Uterus (tissue), 4 donors: ENCODE measurements at places on chromosomes 5 and 9. TPM values are rescaled to one million over a fixed set of nuclear protein-coding genes. Genes with fewer than 3 reads are reported as not detected.

IL3 gene
- total RNA-seq = not detected

FAM200C gene
- 10.3 TPM for total RNA-seq

ACTBL2 gene
- not detected for total RNA-seq

RMRP gene
- 14,265 TPM for total RNA-seq

ECSCR gene
- total RNA-seq = 24.6 TPM

NUTM2G gene
- not detected for total RNA-seq

SPATA31C1 gene
- not detected for total RNA-seq

PCDHA10 gene
- total RNA-seq = 2.8 TPM

TMEM252 gene
- total RNA-seq = not detected

ABL1 gene
- total RNA-seq = 22.5 TPM

GRCh38 chr5:178895615-178896571 lies at the start of gene ZFP2:
ZFP2 (plus strand) TSS chr5:178895913; CDS start chr5:178931314, 35,401 bp downstream.
- peak; percentile 40 for DNase-seq

- DNase-seq = no peak
These were observed 60.4 kb upstream of the CKMT2 start for GRCh38 chr5:81172710-81173109.

DNA sequence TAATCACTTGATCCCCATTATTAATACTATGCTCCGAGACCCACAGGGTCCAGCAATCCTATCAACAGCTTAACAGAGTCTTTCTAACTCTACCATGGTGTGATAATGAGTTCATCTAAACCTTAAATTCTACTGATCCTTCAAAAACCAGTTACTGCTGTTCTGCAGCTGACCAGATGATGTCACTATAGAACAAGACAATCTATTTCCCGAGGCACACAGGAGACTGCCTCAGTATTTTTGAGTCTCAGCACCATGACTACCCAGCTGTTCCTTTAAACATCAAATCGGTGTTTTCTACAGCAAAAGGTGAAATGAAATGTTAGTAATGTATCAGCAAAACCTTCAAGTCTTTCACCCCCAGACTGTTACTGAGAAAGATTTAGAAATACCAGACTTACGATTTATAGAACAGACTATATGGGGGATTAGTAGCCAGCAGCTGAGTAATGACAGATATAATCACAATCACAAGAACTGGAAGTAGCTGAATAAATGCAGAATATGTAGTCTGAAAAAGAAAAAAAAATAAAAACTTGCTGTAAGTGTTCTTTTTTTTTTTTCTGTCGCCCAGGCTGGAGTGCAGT lies 16.9 kb downstream of the DNAJC18 start:
- no peak for DNase-seq

- no peak for DNase-seq
These were observed 337.7 kb downstream of the PLK2 start for GRCh38 chr5:58122157-58122556.

DNA sequence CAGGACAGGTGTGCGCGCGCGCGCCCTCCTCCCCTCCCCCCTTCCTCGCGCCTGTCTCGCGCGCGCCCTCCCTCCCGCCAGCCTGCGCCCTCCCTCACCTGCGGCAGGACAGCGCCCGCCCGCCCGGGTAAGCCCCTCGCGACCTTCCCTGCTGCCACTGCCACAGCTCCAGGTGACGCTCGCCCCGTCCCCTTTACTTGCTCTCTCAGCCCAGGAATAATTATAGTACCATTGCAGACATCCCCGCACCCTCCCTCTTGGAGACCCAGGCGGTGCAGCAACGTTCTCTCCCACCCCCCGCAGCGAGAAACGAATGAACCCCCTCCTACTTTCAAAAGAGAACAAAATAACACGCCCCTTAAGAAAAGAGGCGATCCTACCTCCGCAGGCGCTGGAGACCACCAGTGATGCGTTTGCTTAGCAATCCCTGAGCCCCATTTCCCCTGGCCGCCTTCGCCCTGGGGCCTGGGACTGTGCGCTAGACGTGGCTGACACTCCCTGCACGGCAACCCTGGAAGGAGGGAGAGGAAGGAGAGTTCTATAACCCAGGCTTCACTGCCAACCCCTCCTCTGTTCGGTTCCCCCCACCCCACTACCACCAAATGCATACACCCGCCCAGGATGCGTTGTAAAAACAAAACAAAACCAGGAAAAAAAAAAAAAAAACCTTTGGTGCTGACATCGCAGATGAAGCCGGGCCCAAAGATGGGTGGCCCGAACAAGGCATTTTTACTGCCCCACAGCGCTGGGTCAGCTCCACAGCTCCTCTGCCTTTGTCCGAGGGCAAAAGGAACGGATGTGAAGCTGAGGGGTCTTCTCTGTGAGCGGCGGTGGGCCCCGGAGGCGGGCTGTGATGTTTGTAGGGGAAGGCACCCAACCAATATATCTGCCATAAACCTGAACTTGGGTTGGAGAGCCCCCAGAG lies 5.6 kb upstream of the PURA start:
- DNase-seq = peak; percentile 33

GRCh38 chr5:172535108-172535445 lies 80.8 kb upstream of the SH3PXD2B start:
- DNase-seq = no peak

DNA sequence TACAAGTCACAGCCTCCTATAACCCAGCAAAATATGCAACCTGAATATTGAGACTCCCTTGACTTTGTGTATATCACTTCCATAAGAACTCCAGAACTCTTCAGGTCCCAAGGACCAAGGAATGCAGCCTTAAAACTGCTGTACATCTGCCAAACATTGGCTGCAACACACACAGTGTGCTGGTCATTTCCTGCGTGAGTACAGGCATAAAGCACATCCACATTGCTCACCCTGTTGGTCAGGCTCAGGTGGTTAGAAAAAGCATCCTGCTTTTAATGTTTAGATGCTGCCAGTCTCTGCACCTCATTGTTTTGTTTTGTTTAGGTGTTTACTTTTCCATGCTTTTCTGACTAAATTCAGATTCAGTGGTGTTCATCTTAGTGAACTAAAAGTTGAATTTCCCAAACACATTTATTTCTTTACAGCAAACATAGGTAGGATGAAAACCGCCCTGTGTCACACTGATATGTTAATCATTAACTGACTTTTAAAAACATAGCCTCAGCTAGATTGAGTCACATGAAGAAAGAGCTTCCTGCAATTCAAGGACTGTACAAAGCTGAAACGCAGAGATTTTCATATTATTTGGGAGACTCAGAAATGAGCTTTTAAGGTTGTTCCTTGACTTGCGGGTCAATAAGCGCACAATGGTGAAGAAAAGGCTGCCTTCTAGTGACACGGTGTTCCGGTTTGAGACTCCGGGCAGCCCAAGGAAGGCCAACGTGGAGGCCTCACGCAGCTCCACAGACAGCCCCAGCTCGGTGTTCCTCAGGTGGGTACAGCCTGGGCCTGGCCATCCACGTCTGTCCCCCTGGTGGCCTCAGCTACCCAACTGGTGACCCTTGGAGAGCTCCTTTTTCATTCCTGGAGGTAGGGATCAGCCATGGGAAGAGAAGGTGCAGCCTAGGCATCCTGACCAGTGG lies 52.2 kb upstream of the GRAMD2B start:
- DNase-seq = no peak

- DNase-seq = no peak
These were observed 94.2 kb downstream of the FOXD1 start for GRCh38 chr5:73354406-73354805.

GRCh38 chr9:87950296-87950695 lies 24.0 kb downstream of the CDK20 start:
- DNase-seq = no peak

GRCh38 chr9:13993632-13994185 lies 320.2 kb downstream of the NFIB start:
- no peak for DNase-seq

DNA sequence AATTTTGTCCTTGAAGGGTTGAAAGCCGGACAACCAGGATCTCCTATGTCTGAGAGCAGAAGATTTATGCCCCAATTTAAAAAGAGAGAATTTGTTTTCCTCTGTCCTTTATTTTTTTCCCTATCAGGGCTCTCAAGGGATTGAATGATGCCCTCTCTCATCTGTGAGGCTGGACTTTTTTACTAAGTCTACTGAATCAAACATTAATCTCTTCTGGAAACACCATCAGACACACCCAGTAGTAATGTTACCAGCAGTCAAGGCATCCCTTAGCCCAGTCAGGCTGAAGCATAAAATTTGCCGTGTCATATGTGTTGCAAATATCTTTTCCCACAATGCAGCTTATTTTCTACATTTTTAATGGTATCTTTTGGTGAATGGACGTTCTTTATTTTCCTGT lies 1497.9 kb downstream of the MAT2B start:
- DNase-seq = no peak

DNA sequence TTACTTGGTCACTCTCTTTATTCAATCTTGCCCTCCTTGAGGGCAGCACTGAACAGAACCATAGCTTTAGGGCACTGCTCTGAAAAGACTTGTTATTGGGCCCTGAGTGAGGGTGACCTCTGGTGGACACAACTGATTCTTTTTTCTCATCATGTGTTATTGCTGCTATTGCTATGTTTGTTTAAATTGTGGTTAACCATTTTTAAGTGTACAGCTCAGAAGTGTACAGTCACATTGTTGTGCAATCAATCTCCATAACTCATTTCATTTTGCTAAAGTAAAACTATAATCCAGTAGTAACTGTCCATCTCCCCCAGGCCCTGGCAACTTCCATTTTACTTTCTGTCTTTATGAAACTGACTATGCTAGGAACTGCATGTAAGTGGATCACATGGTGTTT lies 351.1 kb upstream of the RIOK2 start:
- DNase-seq = peak; percentile 18

DNA sequence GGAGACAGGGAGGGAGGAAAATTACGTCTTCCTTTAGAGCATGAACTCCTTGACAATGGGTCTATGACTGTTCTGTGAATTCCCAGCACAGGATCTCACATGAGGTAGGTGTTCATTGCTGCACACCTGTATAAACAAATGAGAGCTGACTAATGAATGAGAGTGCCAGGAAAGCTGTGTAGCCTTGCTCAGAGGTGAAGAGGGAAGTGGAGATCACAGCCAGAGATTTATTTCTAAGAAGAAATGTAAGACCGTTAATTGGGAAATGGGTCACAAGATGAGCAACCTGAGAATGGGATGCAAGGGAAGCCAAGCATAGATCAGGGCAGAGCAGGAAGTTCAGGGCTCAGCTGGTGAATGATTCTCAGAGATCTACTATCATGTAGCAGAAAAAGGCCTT lies 295.1 kb downstream of the CDK5RAP2 start:
- DNase-seq = no peak

GRCh38 chr9:14058325-14058688 lies 255.6 kb downstream of the NFIB start:
- DNase-seq = no peak

GRCh38 chr5:2587189-2588031 lies 164.1 kb downstream of the IRX2 start:
- no peak for DNase-seq

- no peak for DNase-seq
These were observed 160.0 kb downstream of the PIK3R1 start for GRCh38 chr5:68375540-68375939.

DNA sequence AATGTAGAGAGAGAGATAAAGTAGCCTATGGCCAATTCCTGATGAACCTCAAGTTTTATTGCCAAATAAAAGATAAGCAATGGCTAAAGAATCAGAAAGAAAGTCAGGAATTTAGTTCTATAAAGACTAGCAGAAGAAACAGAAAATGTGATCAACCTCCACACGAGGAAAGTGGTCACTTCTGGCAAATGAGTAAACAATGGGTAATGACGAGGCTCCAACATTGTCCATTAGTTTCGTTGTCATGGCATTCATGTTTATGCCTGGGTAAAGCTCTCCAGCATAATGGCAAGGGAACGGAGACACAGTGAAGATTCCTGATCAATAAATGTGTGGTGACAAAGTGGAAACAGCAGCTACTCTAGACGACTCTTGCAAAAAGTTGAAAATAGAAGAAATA lies 341.8 kb upstream of the CTNND2 start:
- DNase-seq = no peak

DNA sequence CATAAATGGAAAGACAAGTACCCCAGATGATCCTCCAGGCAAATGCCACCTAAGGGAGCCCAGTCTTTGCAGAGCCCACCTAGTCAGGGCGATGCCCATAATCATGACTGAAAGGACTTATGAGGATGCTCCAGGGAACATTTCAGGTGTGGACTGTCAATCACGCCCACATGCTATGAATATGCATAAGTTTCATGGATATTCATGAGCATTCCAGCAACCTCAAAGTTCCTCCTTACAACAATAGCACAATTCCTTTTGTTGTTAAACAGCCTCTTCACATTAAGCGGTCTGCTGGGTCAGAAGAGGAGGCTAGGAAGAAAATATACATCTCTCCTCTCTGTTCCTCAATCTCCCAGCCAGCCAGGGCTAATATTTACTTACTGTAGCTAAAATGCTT lies 161.6 kb downstream of the C5orf15 start:
- DNase-seq = no peak

GRCh38 chr5:119366540-119366881 lies 10.7 kb downstream of the TNFAIP8 start:
- no peak for DNase-seq

- no peak for DNase-seq
These were observed 309.6 kb upstream of the CCNH start for GRCh38 chr5:87722286-87722685.

GRCh38 chr5:90641528-90641927 lies 82.9 kb downstream of the ADGRV1 start:
- no peak for DNase-seq

GRCh38 chr9:28841775-28842174 lies 1268.5 kb upstream of the C9orf72 start:
- DNase-seq = no peak

- no peak for DNase-seq
These were observed 24.1 kb downstream of the GSN start for GRCh38 chr9:121292051-121292450.

DNA sequence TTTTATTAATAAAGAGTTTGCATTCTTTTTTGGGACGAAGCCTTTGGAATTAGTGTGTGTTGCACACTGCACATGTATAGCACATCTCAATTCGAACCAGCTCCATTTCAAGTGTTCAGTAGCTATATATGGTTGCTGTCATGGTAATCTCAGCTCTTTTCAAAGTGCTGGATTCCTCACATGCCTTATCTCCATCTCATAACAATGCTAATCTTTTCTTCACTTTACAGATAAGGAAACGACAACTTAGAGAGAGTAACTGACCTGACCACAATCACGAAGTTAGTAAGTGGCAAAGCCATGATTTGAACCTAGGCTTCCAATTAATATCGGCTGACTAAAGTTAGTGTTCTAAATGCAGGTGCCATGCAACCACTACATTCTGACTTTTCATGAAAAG lies 204.8 kb upstream of the RASEF start:
- DNase-seq = no peak

- DNase-seq = no peak
These were observed 27.8 kb downstream of the ZCCHC7 start for GRCh38 chr9:37148181-37148580.

DNA sequence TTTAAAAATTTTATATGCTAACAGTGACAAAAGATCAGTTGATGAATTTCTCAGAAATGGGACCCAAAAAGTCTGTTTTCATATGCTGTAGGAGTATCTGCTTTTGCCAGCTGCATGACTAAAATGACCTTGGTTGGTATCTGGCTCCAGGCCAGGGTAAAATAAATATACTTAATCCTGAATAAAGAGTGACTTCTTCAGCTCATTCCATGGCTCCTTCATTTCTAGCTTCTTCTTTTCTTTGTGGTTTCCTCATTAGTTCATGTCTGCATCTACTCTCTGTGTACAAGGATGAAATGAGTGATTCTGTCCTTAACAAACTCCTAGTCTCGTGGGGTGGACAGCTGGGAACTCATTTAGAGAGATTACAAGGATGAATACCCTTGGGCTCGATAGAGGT lies 36.0 kb downstream of the RCL1 start:
- no peak for DNase-seq
